ENCODE measurements at places on chromosomes 5 and 9. TPM values are rescaled to one million over a fixed set of nuclear protein-coding genes. Genes with fewer than 3 reads are reported as not detected.
A peak's percentile ranks its signal among the peaks of the same experiment; 100 is the strongest.

DNA sequence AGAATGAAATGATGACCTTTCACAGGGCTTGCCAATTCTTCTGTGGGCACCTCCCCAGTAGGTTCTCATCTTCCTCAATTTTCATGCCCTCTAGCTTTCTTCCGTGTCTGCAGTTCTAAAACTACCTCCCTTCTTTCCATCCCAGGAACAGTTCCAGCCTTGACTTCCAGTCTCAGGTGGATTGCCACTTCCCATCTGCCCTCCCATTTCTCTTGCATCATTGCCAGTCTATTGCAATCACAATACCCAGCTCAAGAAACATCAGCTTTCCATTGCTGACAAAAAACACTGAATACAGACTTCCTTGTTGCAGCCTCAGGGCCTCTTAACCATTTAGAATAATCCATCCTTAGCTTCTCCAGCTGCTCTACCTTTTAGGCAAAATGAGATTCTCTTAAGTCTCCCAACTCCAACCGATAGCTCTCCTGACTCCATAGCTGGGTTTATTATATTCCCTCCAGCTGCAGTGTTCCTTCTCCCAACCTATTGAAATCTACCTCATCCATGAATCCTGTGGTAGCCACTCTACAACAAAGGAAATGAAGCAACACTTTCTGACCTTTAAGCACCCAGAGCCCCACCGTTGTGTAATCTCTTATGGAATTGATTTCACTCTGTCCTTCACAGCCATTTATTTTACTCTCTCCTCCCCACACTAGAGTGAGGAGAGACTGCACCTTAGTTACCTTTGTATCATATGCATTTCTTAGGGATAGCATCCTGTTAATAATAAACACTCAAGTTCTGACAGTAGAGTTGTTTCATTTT, 75.6 kb upstream of the PCA3 start:
- no peak overlapping the region for H3K27ac ChIP-seq
- no peaks in the 10 kb centered on the region for H3K36me3 ChIP-seq
- peaks cover 5% of the 10 kb centered on the region for H3K27me3 ChIP-seq
- DNase-seq, result no peak
- peaks cover 4% of the 10 kb centered on the region for H3K4me1 ChIP-seq

DNA sequence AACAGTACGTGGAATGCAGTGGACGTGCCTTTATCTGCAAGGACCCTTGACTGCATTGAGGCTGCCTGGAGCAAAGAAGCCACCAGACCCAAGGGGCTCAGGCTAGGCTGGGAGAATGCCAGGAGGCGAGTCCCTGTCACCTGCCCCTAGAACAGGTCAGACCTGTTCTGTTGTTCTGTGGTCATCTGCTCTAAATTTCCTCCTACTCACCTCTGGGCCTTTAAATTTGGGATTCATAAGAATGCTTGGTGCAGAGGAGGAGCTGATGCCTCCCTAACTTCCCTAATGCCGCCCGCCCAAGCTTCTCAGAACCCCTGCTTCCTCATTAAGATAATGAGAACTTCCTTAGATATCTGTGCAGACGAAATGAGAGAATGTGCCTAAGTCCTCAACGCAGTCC, 32.0 kb downstream of the DAPK1 start:
- no peak for DNase-seq
- no peaks in the 10 kb centered on the region for H3K4me1 ChIP-seq
- H3K4me3 ChIP-seq, result no peak overlapping the region
- H3K36me3 ChIP-seq, result no peaks in the 10 kb centered on the region
- no peaks in the 10 kb centered on the region for H3K27me3 ChIP-seq

Gene ATP10B
- total RNA-seq, result not detected

Gene ERBIN
- total RNA-seq, result 88.4 TPM

- H3K27me3 ChIP-seq, result no peaks in the 10 kb centered on the region
- no peaks in the 10 kb centered on the region for H3K4me1 ChIP-seq
- no peak overlapping the region for H3K4me3 ChIP-seq
- DNase-seq, result no peak
- no peaks in the 10 kb centered on the region for H3K36me3 ChIP-seq
These were observed 19.4 kb upstream of the C1QTNF3 start for GRCh38 chr5:34062419-34062818.

GRCh38 chr5:54995168-54995567, 9.8 kb upstream of the ESM1 start:
- no peak overlapping the region for H3K27ac ChIP-seq
- no peaks in the 10 kb centered on the region for H3K36me3 ChIP-seq
- no peak overlapping the region for H3K4me3 ChIP-seq
- H3K4me1 ChIP-seq, result no peaks in the 10 kb centered on the region
- no peak for DNase-seq

Gene DBH
- not detected for total RNA-seq

DNA sequence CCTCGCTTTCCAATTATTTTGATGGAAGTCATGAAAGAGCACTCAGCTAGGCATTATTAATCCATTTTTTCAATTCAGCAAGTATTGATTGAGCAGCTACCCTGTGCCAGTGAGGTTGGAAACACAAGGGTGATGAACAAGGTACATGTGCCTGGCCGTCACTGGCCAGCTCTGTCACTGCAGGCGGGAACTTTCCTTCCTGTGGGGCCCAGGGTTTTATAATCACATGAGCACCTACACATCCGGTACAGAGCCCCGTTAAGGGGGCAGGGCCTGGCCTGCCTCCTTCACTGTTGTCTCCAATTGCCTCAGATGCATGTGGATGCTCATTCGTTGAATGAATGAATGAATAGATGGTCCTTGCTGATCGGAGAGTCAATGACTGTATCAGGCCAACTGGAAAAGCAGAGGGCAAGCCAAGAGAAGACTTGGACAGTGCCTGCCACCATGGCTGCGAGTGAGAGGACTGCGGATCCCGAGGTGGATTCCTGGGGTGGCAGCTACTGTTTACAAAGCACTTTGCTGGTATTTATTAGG, 55.9 kb upstream of the KCNMB1 start:
- no peaks in the 10 kb centered on the region for H3K27me3 ChIP-seq
- no peak for DNase-seq
- H3K4me3 ChIP-seq, result no peak overlapping the region
- H3K4me1 ChIP-seq, result no peaks in the 10 kb centered on the region

GRCh38 chr5:100790170-100790665, 112.9 kb downstream of the ST8SIA4 start:
- no peaks in the 10 kb centered on the region for H3K36me3 ChIP-seq
- DNase-seq, result no peak
- H3K27ac ChIP-seq, result no peak overlapping the region
- no peaks in the 10 kb centered on the region for H3K4me1 ChIP-seq

Gene MUSK
- not detected for total RNA-seq

DNA sequence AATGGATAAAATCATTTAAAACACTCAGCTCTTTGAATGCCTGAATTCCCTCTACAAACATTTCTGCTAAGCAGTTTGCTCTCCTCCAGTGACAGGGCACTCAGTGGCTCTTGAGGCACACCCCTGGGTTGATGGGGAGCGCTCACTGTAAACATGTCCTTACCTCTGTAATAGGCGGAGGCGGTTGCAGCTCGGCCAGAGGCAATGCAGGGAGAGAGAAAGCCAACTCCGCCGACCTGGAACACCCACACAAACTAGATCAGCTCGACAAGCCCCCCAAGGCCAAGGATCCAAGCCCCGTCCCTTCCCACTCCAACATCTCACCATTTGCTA, 329 bp downstream of the CDC23 start:
- peak overlapping the region; percentile 91 for H3K27ac ChIP-seq
- no peaks in the 10 kb centered on the region for H3K36me3 ChIP-seq
- DNase-seq, result no peak
- no peaks in the 10 kb centered on the region for H3K27me3 ChIP-seq

Gene EQTN
- not detected for total RNA-seq

GRCh38 chr9:17813798-17814197, 234.9 kb downstream of the SH3GL2 start:
- no peaks in the 10 kb centered on the region for H3K4me1 ChIP-seq
- H3K27ac ChIP-seq, result no peak overlapping the region
- no peak for DNase-seq

GRCh38 chr5:35482167-35482755, 135.4 kb upstream of the SPEF2 start:
- no peak overlapping the region for H3K4me3 ChIP-seq
- no peaks in the 10 kb centered on the region for H3K27me3 ChIP-seq
- H3K36me3 ChIP-seq, result no peaks in the 10 kb centered on the region
- no peak for DNase-seq
- no peak overlapping the region for H3K27ac ChIP-seq

Gene ARID3C
- total RNA-seq, result 0.33 TPM

Gene PRR16
- total RNA-seq, result not detected

DNA sequence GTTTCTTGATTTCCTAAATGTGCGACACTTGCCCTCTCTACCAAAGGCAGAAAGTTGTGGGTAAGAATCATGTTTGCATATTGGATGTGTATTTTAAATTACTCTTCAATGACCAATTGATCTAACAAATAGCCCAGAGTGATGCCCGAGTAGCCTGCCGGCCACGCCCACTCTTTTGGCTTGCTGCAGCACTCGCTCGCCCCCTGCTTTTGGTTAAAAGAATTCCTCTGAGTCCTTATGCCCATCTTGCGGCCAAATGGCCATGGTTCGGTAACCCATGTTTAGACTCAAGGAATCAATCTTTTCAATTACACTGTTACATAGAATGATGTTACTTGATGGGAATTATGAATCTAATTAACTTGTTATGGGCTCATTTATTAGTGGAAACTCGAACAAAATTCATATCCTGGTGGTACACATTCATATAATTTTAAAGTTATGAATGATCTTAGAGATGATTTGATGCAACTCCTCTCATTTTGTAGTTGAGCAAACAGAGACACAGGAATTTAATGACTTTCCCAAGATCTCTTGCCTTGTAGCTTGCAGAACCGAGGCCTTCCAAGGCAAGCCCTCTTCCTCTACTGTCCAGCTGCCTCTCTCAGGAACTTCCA, 36.5 kb downstream of the PPIC start:
- no peak overlapping the region for H3K4me3 ChIP-seq
- no peak overlapping the region for H3K27ac ChIP-seq
- no peaks in the 10 kb centered on the region for H3K27me3 ChIP-seq
- no peaks in the 10 kb centered on the region for H3K4me1 ChIP-seq

DNA sequence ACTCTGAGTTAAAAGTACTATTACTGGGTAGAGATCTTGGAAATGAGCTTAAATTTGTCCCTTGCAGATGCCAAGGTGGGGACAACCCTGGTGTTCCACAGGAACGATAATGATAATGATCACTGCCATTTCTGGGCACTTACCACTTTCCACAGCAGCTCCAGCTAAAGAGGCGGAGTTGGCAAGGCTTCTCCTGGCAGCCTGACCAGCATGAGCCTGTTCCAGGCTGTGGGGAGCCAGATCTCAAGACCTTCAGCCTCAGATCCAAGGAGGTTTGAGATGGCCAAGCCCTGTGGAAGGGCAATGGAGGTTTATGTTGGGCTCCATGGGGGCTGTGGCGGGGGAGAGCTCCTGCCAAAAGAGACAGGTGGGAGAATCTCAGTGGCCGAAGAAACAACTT, 244.9 kb upstream of the MVB12B start:
- DNase-seq, result no peak
- no peak overlapping the region for H3K27ac ChIP-seq
- H3K4me3 ChIP-seq, result no peak overlapping the region
- H3K4me1 ChIP-seq, result no peaks in the 10 kb centered on the region
- no peaks in the 10 kb centered on the region for H3K36me3 ChIP-seq

DNA sequence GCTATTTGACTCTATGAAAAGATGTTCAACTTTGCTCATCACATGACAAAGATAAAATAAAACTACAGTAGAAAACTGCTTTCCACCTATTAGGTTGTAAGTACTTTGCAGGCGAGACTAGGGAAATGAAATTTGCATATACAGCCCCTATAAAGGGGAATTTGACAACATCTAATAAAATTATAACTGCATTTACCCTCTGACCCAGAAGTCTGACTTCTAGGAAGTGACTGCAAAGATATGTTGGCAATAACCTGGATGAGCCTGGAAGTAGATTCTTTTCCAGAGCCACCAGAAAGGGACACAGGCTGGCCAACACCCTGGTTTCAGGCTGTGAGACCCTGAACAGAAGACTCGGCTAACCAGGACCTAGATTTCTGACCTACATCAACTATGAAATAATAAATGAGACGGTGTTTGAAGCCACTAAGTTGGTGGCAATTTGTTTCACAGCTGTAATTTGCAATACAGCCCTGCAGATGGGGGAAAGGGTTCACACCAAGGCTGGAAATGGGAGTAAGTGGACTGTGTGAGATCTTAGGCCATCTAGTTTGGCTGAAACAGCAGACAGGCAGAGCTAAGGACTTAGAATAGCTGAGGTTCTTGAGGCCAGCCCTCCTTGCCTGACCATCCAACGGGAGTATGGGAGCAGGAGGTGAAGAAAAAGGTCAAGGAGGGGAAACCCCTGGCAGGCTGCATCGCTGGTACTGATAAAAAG, 106.6 kb downstream of the SIL1 start:
- no peaks in the 10 kb centered on the region for H3K36me3 ChIP-seq
- no peaks in the 10 kb centered on the region for H3K4me1 ChIP-seq
- no peak overlapping the region for H3K4me3 ChIP-seq
- no peak overlapping the region for H3K27ac ChIP-seq
- DNase-seq, result no peak
- H3K27me3 ChIP-seq, result no peaks in the 10 kb centered on the region

- no peaks in the 10 kb centered on the region for H3K36me3 ChIP-seq
- H3K4me3 ChIP-seq, result no peak overlapping the region
- no peaks in the 10 kb centered on the region for H3K27me3 ChIP-seq
- H3K27ac ChIP-seq, result no peak overlapping the region
These were observed 56.6 kb downstream of the WWC1 start for GRCh38 chr5:168348084-168348414.

Gene CDH10
- 0.72 TPM for total RNA-seq

Gene TBC1D2
- 2.4 TPM for total RNA-seq

- no peaks in the 10 kb centered on the region for H3K4me1 ChIP-seq
- no peaks in the 10 kb centered on the region for H3K36me3 ChIP-seq
- H3K4me3 ChIP-seq, result no peak overlapping the region
- no peaks in the 10 kb centered on the region for H3K27me3 ChIP-seq
These were observed 29.2 kb upstream of the NSMF start for GRCh38 chr9:137488327-137488653.

Gene IL5
- not detected for total RNA-seq

GRCh38 chr5:116441223-116441622, 133.4 kb downstream of the SEMA6A start:
- DNase-seq, result no peak
- H3K27me3 ChIP-seq, result no peaks in the 10 kb centered on the region
- H3K4me3 ChIP-seq, result no peak overlapping the region
- no peaks in the 10 kb centered on the region for H3K36me3 ChIP-seq
- no peaks in the 10 kb centered on the region for H3K4me1 ChIP-seq

DNA sequence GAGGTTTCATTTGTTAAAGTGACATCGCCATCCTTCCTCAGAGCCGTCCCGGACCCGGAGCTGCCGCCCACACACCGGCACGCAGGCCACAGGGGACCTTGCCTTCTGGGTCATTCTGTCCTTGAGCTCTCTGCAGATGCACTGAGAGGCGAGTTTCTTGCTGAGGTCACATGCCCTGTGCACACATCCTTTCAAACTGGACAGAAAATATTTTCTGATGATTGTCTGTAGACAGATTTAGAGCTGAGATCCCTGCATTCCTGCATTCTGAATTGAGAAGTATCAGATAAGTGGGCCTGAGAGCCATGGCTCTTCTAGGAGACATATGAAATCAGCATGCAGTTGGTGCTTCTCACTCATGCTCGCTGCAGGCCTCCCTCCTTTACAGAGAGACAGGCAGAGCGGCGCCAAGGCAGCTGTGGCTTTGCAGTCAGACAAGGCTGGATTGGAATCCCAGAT, 25.4 kb downstream of the BOD1 start:
- no peak overlapping the region for H3K27ac ChIP-seq
- H3K4me1 ChIP-seq, result no peaks in the 10 kb centered on the region
- H3K27me3 ChIP-seq, result no peaks in the 10 kb centered on the region
- H3K36me3 ChIP-seq, result no peaks in the 10 kb centered on the region

Gene PCYOX1L
- total RNA-seq, result 7.0 TPM
